ENCODE measurements at places on chromosomes 4 and X.

- DNase-seq, result no peak
These were observed 71.9 kb upstream of the RPS6KA6 start for GRCh38 chrX:84259868-84260267.

- no peak for DNase-seq
These were observed 71.5 kb upstream of the MXD4 start for GRCh38 chr4:2333356-2333841.

GRCh38 chrX:23885803-23886202, 21.9 kb downstream of the APOO start:
- DNase-seq, result no peak

DNA sequence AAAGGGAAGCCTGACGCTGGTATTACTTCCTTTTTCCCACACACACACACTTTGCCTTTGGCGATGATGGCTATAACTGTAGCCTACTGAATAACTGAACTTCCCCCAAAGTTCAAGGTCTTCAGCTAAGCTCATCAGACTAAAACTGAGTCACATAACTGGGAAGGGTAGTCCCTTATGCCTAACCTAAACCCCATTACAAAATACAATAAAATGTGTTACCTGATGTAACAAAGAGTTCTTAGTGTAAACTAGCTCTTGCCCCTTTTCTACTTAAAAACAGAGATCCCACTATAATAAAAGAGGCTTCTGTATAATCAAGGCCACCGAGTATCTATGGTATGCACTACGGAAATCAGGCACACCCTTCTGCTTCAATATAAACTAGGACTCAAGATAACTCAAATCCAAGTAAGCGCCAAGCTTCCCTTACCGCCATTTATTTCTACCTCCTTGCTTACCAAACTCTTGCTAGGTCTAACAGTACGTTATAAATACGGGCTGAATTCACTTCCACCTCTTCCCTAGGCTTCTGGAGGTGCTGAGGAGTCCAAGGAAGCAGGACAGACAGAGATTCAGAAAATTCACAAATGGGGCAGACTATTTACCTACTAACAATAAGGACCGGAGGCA, 2.4 kb downstream of the OTUD4 start:
- DNase-seq, result peak; percentile 28

- no peak for DNase-seq
These were observed 114.9 kb downstream of the ZNF827 start for GRCh38 chr4:145823743-145824142.

GRCh38 chr4:3421470-3421869, 20.3 kb upstream of the HGFAC start:
- DNase-seq, result no peak

- no peak for DNase-seq
These were observed 17.2 kb upstream of the ARSJ start for GRCh38 chr4:113996599-113997177.

- no peak for DNase-seq
These were observed 125.9 kb downstream of the FRYL start for GRCh38 chr4:48654015-48654664.
